ENCODE measurements at places on chromosomes 6 and 20. TPM values are rescaled to one million over a fixed set of nuclear protein-coding genes. Genes with fewer than 3 reads are reported as not detected.

GRCh38 chr20:46204594-46205186 lies 86.6 kb downstream of the CD40 start:
- no peak for DNase-seq

- no peak for DNase-seq
Observed at GRCh38 chr6:65075705-65076230, 631.3 kb downstream of the EYS start.

The TINAG gene
- total RNA-seq, result not detected

The FOXS1 gene
- total RNA-seq, result 0.20 TPM

The MYMX gene
- not detected for total RNA-seq

The PNRC1 gene
- total RNA-seq, result 42.9 TPM

GRCh38 chr6:30876039-30876730 lies 8.1 kb upstream of the DDR1 start:
- DNase-seq, result peak; percentile 96

DNA sequence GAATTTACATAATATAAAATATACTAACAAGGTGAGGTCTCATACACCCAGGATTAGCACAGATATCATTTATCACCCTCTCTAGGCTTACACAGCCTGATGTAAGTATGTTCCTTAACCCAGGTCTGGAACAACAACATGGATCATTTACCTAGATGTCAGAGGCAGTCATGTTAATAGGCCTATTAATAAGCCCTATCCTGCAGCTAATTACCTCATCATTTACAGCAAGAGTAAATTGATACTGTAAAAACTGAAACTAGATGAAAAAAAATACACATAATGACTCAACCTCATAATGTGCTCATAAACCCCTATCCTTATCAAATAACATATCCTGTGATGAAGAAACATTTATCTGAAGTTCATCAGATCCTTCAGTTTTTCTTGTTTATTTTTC lies 334.3 kb upstream of the MANEA start:
- DNase-seq, result no peak

DNA sequence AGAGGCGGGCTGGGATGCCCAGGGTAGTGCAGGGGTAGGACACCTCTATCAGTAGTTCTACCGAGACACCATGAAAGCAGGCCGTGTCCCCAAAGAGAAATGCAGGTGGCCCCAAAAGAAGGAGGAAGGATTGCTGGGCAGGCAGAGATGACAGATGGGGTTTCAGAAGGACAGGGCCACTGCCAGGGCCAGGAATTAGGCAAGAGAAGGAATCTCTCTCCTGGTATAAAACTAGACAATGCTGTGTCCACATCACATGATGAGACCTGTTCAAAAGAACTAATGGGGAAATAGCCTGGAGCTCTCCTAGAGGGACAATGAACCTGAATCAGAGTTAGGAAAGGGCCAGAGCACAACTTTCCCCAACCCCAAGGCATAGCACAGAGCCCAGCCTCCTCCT lies 21.6 kb upstream of the VSX1 start:
- DNase-seq, result no peak

DNA sequence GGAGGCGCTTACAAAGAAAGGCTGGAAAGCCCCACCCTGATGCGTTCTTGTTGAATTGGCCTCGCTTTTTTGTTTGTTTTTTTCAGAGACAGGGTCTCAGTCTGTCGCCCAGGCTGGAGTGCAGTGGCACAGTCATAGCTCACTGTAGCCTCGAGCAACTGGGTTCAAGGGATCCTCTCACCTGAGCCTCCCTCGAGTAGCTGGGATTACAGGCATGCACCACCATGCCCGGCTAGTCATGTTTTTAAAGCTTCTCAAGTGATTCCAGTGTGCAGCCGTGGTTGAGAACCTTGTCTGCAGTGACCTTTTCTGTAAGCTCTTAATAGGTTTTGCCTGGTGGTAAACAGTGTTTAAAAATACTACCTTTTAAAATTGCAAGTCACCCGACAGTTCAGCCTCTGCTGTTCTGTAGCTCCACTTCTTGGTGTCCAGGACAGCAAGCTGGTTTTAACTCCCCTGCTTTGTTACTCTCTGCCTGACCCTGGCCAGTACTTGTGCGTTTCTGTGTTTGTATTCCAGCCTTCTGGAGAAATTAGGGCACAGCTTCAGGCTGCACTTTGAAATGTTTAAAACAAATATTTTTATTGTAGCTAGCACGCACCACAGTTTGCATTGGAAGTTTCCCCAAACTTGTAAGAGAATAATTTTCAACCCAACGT lies 54.4 kb downstream of the KDM1B start:
- no peak for DNase-seq

GRCh38 chr6:71453371-71453706 lies 164.7 kb downstream of the OGFRL1 start:
- no peak for DNase-seq

DNA sequence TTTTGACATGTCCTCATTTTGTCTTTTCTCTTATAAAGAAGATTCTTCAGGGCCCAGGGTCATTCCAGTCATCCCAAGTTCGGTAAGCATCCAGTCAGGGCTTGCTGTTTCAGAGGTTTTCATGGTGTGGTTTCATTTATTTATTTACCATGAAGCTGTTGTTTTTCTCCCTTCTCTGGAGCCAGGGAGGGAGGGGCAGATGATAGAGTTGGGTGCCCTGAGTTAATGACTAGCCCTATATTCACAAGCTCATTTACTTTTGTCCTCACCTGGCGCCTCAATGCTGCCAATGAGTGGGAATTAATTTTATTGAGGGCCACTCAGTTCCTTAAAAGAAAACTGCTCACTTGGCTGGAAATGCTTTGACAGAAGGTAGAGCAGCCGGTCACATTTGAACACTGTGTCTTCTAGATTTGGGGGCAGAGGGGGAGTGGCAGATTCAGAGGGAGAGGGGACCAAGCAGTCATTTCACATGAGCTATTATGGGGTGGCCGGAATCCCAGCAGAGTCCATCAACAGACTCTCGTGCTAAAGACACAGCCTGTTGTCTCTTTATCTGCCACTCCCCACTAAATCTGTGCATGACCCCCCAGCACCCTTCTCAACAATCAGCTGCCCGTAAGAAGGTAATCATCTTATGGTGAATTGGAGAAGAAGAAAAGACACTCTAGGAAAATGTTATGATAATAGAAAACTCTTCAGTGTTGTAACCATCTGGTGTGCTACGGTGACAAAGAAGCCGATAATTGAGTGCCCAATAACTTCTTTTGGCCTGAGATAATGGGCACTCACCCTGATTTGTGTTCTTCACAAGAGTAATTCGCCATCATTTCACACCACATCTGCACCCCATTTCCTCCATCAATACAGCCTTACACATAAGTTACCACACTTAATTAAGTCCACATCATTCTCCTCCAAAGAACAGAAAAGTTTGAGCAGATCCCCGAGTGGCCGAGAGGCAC lies 573.5 kb upstream of the JAG1 start:
- no peak for DNase-seq

GRCh38 chr6:44171899-44172546 lies 13.4 kb downstream of the CAPN11 start:
- no peak for DNase-seq

DNA sequence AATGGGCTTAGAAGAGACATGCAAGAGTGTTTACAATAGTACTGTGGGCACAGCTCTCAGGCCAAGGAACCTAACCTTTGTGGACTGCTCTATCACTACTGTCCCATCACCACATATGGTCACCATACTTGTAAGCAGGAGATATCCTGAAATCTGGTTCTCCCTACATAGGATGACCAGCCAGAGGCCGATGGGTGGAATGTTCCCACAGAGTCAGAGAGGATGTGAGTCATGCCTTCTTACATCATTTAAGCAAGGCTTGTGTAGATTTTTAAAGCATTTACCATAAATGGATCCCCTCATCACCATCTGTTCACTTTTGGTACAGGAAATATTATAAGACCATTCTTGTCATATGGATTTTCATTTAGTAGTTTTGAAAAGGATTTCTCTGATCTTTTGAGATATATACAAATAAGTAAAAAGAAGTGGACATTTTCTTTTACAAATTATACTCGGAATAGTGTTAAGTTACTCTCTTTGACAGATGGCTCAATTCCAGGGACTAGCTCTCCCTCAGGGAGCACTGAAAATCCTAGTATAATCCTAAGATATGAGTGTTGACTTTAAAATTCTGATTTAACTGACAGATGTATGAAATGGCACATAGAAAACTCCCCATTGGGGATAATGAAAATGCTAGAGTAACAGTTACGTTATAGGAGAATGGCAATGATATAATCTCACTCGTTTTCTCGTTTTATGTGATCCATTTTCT lies 6.6 kb downstream of the HTR1B start:
- DNase-seq, result peak; percentile 91

- DNase-seq, result peak; percentile 57
Observed at GRCh38 chr20:62352402-62353288, 14.5 kb downstream of the LAMA5 start.

DNA sequence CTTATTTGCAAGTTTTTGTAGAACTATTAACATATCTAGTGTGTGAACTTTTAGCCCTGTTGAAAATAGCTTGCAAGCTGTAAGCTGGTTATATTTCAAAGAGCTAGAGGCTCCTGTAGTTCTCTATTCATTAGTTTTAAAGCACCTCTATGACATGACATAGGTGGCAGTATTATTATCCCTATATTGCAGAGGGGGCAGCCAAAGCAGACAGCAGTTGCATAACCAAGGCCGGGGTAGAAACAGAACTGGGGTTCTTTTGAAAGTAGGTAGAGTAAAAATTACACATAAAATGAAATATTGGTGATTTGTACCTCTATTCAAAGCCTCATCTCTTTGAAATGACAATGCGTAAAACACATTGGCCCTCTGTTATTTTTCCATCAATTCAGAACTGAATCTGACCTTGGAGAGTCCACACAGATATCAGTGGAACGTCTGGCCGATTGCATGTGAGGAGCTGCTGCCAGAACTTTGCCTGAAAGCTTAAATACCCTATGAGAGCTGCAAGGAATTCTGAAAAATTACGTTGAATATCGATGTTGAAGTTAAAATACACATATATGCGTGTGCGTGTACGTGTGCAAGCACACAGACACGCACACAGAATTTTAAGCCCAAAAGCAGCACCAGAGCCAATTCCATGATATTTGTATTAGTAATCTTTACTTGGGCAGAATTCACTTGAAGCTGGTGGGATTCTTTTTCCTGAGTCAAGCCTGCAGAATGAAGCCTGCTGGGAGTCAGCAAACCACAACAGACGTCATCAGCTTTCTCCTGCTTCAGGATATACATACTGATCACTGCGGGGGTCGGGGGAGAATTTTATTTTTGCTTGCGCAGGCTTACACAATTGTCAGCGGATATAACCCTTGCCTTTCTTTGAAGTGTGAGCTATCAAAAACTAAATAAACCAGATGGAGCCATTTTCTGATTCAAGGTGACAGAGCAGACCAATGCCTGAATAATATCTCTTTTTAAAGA lies 163.2 kb downstream of the PDE7B start:
- peak; percentile 75 for DNase-seq

The NCOA5 gene
- 9.1 TPM for total RNA-seq

- no peak for DNase-seq
Observed at GRCh38 chr6:112307707-112308106, 39.4 kb upstream of the RFPL4B start.

- no peak for DNase-seq
Observed at GRCh38 chr6:12802440-12802839, 85.9 kb downstream of the PHACTR1 start.

The WFDC5 gene
- not detected for total RNA-seq

DNA sequence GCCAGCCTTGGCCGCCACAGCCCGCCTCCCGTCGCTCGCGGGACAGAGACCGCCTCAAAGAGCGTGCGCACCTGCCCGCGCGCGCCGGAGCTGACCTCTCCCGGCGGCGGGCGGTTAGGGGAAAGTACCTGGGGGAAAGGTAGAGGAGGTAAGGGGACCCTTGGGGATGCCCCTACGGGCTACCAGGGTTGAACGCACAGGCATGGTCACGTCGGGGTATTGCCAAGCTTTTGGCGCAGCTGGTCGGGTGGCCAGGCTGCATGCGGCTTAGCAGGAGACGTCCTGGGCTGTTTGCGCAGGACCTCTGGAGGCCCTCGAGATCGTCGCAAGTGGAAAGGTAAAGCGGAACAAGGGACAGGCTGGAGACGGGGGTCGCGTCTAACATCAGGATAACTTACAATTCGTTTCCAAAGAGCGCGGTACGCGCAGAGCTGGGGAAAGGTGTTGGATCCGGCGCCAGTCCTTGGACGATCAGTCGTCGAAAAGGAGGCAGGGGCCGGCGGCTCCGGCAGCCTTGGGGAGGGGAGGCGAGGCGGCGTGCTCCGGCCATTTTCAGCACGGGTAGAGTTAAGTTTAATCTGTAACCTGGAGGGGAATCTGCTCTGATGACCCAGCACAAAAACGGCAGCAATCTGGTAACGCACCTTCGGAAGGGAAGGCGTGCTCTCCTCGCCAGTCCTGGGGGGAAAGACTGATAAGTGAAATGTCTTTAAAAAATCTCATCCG lies 9.0 kb downstream of the GNAS-AS1 start:
- no peak for DNase-seq

DNA sequence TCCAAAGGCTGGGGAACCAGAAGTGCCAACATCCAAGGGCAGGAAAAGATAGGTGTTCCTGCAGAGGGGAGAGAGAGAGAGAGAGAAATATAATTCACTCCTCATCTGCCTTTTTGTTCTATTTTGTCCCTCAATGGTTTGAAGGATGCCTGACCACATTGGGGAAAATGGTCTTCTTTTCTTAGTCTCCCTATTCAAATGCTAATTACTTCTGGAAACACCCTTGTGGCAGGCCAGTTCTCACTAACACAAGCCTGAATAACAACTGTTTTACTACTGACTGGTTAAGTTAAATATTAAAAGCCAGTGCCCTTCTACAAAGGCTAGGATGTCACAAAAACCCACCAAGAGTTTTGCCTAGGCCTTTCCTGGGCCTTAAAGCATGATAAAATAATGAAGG lies 425.4 kb upstream of the HTR1E start:
- no peak for DNase-seq

The SRMS gene
- not detected for total RNA-seq

Measured in lung microvascular endothelial cell (primary cell).